ENCODE measurements at places on chromosomes 7 and 10. TPM values are rescaled to one million over a fixed set of nuclear protein-coding genes. Genes with fewer than 3 reads are reported as not detected.
A peak's percentile ranks its signal among the peaks of the same experiment; 100 is the strongest.

NUB1 gene
- 23.1 TPM for total RNA-seq

DNA sequence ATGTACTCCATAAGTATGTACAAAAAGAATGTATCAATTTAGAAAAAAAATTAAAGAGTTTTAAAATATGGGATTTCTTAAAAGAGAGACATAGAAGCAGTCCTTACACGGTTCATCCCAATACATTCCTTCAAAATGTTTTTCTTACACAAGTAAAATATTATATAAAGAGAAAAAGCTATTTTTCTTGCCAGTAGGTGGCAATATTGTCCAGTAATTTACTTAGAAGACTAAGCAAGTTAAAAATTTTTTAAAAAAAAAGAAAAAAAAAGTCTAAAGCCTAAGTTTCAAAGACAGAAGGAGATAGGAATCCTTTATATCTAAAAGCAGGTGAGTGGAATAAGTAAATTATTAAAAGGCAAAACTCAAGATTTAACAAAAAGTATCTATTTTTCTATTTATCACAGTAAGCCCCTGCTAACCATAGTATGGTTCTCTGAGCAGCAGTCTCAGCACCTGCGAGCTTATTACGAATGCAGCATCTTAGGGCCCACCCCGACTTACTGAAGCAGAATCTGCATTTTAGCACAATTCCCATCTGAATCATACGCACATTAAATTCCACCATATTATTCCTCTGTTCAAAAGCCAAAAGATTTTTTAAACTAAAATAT, 240.6 kb downstream of the DGKI start:
- no peak overlapping the region for H3K4me3 ChIP-seq
- H3K27me3 ChIP-seq: peaks cover 4% of the 10 kb centered on the region
- no peak overlapping the region for H3K27ac ChIP-seq
- no peaks in the 10 kb centered on the region for H3K4me1 ChIP-seq

- no peak overlapping the region for H3K27ac ChIP-seq
- no peak overlapping the region for H3K4me3 ChIP-seq
- H3K27me3 ChIP-seq: no peaks in the 10 kb centered on the region
- peak; percentile 62 for DNase-seq
- H3K36me3 ChIP-seq: no peaks in the 10 kb centered on the region
Observed at GRCh38 chr7:4833691-4834600, 27.9 kb downstream of the PAPOLB start.

DNA sequence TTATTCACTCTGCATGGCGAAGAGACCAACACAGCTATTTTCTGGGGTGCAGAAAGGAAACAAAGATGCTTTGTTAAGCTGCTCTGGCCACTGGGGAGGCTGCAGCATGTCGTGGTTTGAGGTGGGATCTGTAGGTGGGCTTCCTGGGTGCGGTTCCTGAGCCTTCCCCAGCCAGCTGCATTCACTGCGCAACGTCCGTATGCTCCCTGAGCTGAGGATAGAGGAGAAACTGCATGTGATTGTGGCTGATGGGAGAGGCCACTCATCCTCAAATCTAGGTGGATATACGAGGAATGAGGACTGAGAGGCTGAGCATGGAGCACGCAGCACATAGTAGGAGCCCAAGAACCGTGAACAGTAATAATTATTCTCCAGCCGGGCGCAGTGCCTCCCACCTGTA, 9.9 kb upstream of the DNAAF5 start:
- no peak for DNase-seq
- no peaks in the 10 kb centered on the region for H3K36me3 ChIP-seq
- no peaks in the 10 kb centered on the region for H3K27me3 ChIP-seq
- no peak overlapping the region for H3K27ac ChIP-seq
- H3K4me3 ChIP-seq: no peak overlapping the region

DNA sequence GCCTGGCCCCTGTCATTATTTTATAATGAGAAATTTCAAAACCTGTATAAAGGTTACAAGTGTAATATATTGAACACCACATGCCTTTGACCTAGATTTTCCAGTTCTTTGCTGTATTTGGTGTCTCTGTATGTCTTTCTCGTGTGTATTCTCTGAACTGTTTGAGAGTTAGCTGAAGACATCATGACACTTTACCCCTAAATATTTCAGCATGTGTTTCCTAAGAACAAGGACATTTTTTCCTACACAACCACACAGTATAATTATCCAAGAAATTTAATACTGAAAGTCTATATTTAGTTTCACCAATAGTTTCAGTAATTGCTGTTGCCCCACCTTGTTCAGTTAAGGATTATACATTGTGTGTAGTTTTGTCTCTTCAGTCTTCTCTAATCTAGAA, 14.8 kb downstream of the ZRANB1 start:
- no peak overlapping the region for H3K4me3 ChIP-seq
- no peak overlapping the region for H3K27ac ChIP-seq
- DNase-seq: no peak
- peaks cover 9% of the 10 kb centered on the region for H3K4me1 ChIP-seq

GRCh38 chr7:47389171-47389922, 192.6 kb downstream of the TNS3 start:
- no peak overlapping the region for H3K27ac ChIP-seq
- H3K27me3 ChIP-seq: no peaks in the 10 kb centered on the region
- no peak for DNase-seq

DNA sequence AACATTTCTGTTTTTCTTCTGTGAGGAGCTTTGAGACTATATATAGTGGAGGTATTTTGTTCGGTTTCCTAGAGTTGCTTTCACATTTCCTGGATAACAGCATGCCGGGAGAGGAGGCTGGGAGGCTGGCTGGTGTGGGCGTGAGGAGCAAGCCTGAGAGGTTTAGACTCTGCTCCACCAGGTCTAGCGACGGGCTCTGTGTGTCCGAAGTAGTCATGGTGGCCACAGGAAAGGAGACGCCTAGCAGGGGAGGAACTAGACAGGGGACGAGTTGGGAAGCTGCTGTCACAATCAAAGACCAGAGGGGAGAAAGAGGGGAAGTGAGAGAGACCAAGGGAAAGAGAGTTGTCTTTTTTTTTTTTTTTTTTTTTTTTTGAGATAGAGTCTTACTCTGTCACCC, 19.6 kb downstream of the PTPRE start:
- no peaks in the 10 kb centered on the region for H3K36me3 ChIP-seq
- no peaks in the 10 kb centered on the region for H3K4me1 ChIP-seq
- no peaks in the 10 kb centered on the region for H3K27me3 ChIP-seq
- DNase-seq: no peak
- no peak overlapping the region for H3K4me3 ChIP-seq
- H3K27ac ChIP-seq: no peak overlapping the region

SH2B2 gene
- total RNA-seq: 1.5 TPM

PTN gene
- total RNA-seq: 0.37 TPM

GRCh38 chr10:92244796-92245195, 46.1 kb downstream of the CPEB3 start:
- H3K27me3 ChIP-seq: no peaks in the 10 kb centered on the region
- no peak overlapping the region for H3K27ac ChIP-seq
- no peaks in the 10 kb centered on the region for H3K36me3 ChIP-seq
- no peak overlapping the region for H3K4me3 ChIP-seq

- H3K4me3 ChIP-seq: no peak overlapping the region
- no peak overlapping the region for H3K27ac ChIP-seq
- no peak for DNase-seq
- peaks cover 7% of the 10 kb centered on the region for H3K4me1 ChIP-seq
- no peaks in the 10 kb centered on the region for H3K27me3 ChIP-seq
Observed at GRCh38 chr7:7799138-7799537, 80.7 kb upstream of the RPA3 start.

ADCY1 gene
- 5.7 TPM for total RNA-seq

HOXA5 gene
- total RNA-seq: 0.76 TPM

THAP5 gene
- 17.4 TPM for total RNA-seq

DNA sequence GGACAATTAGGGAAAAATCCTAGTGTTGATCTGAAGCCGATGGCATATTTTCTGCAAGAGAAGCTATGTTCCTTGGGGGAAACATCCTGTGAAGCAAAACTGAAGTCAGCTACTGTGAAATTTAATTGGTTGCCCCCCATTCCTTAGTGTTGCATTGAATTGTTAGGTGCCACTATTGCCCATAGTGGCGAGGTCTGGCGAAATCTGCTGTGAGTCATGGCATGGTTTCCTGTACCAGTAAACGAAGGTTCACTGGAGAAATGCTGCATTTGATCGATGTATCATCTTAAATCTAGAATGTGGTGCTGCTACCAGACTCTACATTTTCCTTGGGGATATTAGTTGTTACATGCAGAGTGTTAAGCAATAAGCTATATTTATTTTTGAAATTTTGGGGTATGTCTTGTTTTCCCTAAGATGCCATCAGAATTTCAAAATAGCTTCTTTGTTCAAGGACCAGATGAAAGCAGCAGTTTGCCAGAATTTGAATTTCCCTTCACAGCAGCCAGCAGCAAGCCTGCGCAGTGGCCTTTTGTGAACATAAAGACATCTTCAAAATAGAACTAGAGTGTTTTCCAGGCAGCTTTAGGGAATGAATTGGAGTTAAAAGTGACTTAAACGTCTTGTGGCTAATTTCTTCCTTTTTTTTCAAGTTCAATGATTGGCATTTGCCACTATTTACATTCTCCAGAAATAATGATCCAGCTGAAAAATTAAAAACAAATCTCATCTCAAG, 348.6 kb upstream of the COBL start:
- H3K36me3 ChIP-seq: no peaks in the 10 kb centered on the region
- H3K4me3 ChIP-seq: no peak overlapping the region
- no peak overlapping the region for H3K27ac ChIP-seq
- no peak for DNase-seq
- no peaks in the 10 kb centered on the region for H3K4me1 ChIP-seq

- H3K27ac ChIP-seq: no peak overlapping the region
- DNase-seq: no peak
- no peaks in the 10 kb centered on the region for H3K4me1 ChIP-seq
- no peaks in the 10 kb centered on the region for H3K27me3 ChIP-seq
Observed at GRCh38 chr7:38013246-38013645, 92.8 kb downstream of the EPDR1 start.

- H3K4me3 ChIP-seq: no peak overlapping the region
- no peak overlapping the region for H3K27ac ChIP-seq
- no peak for DNase-seq
Observed at GRCh38 chr7:116876664-116877442, 14.5 kb downstream of the CAPZA2 start.

COX15 gene
- 15.3 TPM for total RNA-seq

CEP55 gene
- total RNA-seq: 0.94 TPM

DNA sequence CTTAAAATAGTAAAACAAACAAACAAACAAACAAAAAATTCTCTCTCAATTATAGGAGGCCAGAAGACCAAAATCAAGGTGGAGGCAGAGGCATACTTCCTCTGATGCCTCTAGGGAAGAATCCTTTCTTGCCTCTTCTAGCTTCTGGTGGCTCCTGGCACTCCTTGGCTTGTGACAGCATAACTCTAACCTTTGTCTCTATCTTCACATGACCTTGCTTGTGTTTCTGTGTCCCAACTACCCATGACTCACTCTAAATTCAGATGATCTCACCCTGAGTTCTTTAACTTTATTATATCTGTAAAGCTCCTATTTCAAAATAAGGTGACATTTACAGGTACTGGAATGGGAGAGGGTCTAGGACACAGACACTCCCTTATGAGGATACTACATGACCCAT, 88.3 kb upstream of the ANTXRL start:
- no peaks in the 10 kb centered on the region for H3K27me3 ChIP-seq
- H3K36me3 ChIP-seq: no peaks in the 10 kb centered on the region
- no peak for DNase-seq
- no peak overlapping the region for H3K27ac ChIP-seq

GRCh38 chr7:99622596-99622995, 5.8 kb downstream of the ZSCAN25 start:
- peaks cover 56% of the 10 kb centered on the region for H3K36me3 ChIP-seq
- H3K4me1 ChIP-seq: peaks cover 5% of the 10 kb centered on the region
- H3K27me3 ChIP-seq: no peaks in the 10 kb centered on the region

DNA sequence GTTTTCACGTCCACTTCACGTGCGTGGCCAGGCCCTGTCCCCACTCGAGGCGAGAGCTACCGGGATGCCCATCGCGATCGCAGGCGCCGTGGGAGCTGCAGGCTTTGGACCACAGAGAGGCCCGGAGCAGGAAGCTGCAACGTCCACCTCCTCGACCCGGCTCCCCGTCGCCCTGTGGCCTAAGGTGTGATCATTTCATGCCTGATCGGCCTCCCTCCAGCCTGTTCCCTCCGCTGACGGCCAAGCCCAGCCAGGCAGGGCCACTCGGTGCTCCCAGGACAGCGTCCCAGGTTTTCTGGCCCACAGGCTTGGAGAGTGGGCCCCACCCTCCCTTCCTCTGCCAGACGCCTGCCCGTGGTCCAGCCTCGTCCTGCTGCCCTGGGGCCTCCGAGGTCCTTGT, 19.6 kb downstream of the KNDC1 start:
- no peaks in the 10 kb centered on the region for H3K27me3 ChIP-seq
- no peaks in the 10 kb centered on the region for H3K4me1 ChIP-seq
- DNase-seq: no peak
- H3K4me3 ChIP-seq: no peak overlapping the region
- H3K27ac ChIP-seq: no peak overlapping the region

DNA sequence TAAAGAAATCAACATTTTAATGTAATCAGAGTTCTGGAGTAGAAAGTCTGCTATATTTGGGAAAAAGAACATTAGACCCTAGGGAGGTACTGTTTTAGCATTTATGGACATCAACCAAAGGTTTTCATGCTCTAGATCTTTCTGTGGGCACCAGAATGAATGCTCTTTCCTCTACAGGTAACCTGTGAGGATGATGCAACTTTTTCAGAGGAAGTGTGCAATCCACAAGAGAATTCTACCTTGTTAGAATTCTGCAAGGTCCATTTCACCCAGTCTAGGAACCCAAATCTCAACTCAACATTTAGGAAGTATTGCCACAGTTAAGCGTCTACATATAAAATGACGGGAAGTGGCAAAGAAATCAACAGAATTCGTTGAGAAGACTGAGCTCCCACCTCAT, 139.9 kb upstream of the FAM171A1 start:
- H3K4me1 ChIP-seq: no peaks in the 10 kb centered on the region
- H3K4me3 ChIP-seq: no peak overlapping the region
- DNase-seq: no peak
- no peaks in the 10 kb centered on the region for H3K27me3 ChIP-seq
- H3K36me3 ChIP-seq: no peaks in the 10 kb centered on the region

GRCh38 chr10:25902002-25902401, 32.0 kb upstream of the MYO3A start:
- no peak overlapping the region for H3K27ac ChIP-seq
- no peak overlapping the region for H3K4me3 ChIP-seq
- no peaks in the 10 kb centered on the region for H3K4me1 ChIP-seq
- DNase-seq: no peak
- no peaks in the 10 kb centered on the region for H3K36me3 ChIP-seq

CWF19L1 gene
- total RNA-seq: 11.5 TPM

- no peak overlapping the region for H3K4me3 ChIP-seq
- peaks cover 6% of the 10 kb centered on the region for H3K4me1 ChIP-seq
- no peak for DNase-seq
- H3K27ac ChIP-seq: no peak overlapping the region
Observed at GRCh38 chr10:122531939-122532338, 28.6 kb upstream of the DMBT1 start.

- H3K36me3 ChIP-seq: no peaks in the 10 kb centered on the region
- H3K27ac ChIP-seq: no peak overlapping the region
- no peak for DNase-seq
- no peaks in the 10 kb centered on the region for H3K27me3 ChIP-seq
- no peak overlapping the region for H3K4me3 ChIP-seq
Observed at GRCh38 chr10:122974543-122975064, 5.6 kb upstream of the PSTK start.

- no peaks in the 10 kb centered on the region for H3K4me1 ChIP-seq
- no peaks in the 10 kb centered on the region for H3K36me3 ChIP-seq
- no peak overlapping the region for H3K27ac ChIP-seq
- no peak for DNase-seq
- H3K4me3 ChIP-seq: no peak overlapping the region
- H3K27me3 ChIP-seq: no peaks in the 10 kb centered on the region
Observed at GRCh38 chr7:158321936-158322615, 265.5 kb downstream of the PTPRN2 start.

- no peaks in the 10 kb centered on the region for H3K4me1 ChIP-seq
- no peak overlapping the region for H3K27ac ChIP-seq
- DNase-seq: no peak
- H3K4me3 ChIP-seq: no peak overlapping the region
- no peaks in the 10 kb centered on the region for H3K27me3 ChIP-seq
Observed at GRCh38 chr7:65434307-65434706, 60.7 kb downstream of the ZNF92 start.

HOXA9 gene
- total RNA-seq: not detected

Data from pancreas (tissue), 10 donors.